Esophagus squamous epithelium (tissue), 5 donors: ENCODE measurements at places on chromosomes 2 and 18. TPM values are rescaled to one million over a fixed set of nuclear protein-coding genes. Genes with fewer than 3 reads are reported as not detected.

The CNTNAP5 gene
- total RNA-seq, result not detected

The GALNT5 gene
- 6.7 TPM for total RNA-seq

The GREB1L gene
- total RNA-seq, result 0.66 TPM

The TUBA3E gene
- total RNA-seq, result not detected

The CD226 gene
- 1.9 TPM for total RNA-seq

The FEV gene
- total RNA-seq, result 2.1 TPM

The TEX51 gene
- not detected for total RNA-seq

The SLC30A3 gene
- not detected for total RNA-seq

The LBH gene
- 22.7 TPM for total RNA-seq

The KCNJ3 gene
- total RNA-seq, result not detected

The CDC42EP3 gene
- 7.3 TPM for total RNA-seq

The COMMD1 gene
- 44.3 TPM for total RNA-seq

The KCNE4 gene
- total RNA-seq, result 0.44 TPM

The AMER3 gene
- total RNA-seq, result not detected

The CYP1B1 gene
- 1.0 TPM for total RNA-seq

The RAX gene
- not detected for total RNA-seq

The CREG2 gene
- total RNA-seq, result 0.38 TPM
